ENCODE measurements at places on chromosomes 13 and 19. TPM values are rescaled to one million over a fixed set of nuclear protein-coding genes. Genes with fewer than 3 reads are reported as not detected.

POU2F2 gene
- total RNA-seq, result 0.45 TPM

ELANE gene
- total RNA-seq, result not detected

BICRA gene
- total RNA-seq, result 13.9 TPM

KIR2DL4 gene
- total RNA-seq, result not detected

IGSF23 gene
- 0.43 TPM for total RNA-seq

ZNF791 gene
- 5.1 TPM for total RNA-seq

TEAD2 gene
- 14.1 TPM for total RNA-seq

ZNF729 gene
- total RNA-seq, result not detected

TEX26 gene
- total RNA-seq, result not detected

ZNF681 gene
- not detected for total RNA-seq

CEACAM1 gene
- 3.8 TPM for total RNA-seq

KLK2 gene
- total RNA-seq, result not detected

OXGR1 gene
- total RNA-seq, result not detected

IRS2 gene
- total RNA-seq, result 55.6 TPM

CCDC70 gene
- total RNA-seq, result not detected

OVOL3 gene
- total RNA-seq, result 0.78 TPM

PRDX2 gene
- 0.87 TPM for total RNA-seq

ZNF571 gene
- total RNA-seq, result 1.6 TPM

ARL11 gene
- total RNA-seq, result not detected

SCGB2B2 gene
- not detected for total RNA-seq

GFY gene
- total RNA-seq, result 0.08 TPM

COX6B2 gene
- 1.0 TPM for total RNA-seq

VSIG10L gene
- total RNA-seq, result 11.0 TPM

CLC gene
- total RNA-seq, result not detected

LILRA6 gene
- not detected for total RNA-seq

MIA gene
- not detected for total RNA-seq

GPR18 gene
- not detected for total RNA-seq

SLC10A2 gene
- total RNA-seq, result not detected

EFNB2 gene
- 4.3 TPM for total RNA-seq

TMEM238 gene
- 10.0 TPM for total RNA-seq

PNMA8A gene
- total RNA-seq, result 9.3 TPM

GPR183 gene
- total RNA-seq, result not detected

ANGPTL8 gene
- not detected for total RNA-seq

CD177 gene
- 0.07 TPM for total RNA-seq

ZNF665 gene
- not detected for total RNA-seq

RASGRP4 gene
- not detected for total RNA-seq

SYNE4 gene
- total RNA-seq, result 0.28 TPM

ATP12A gene
- total RNA-seq, result not detected

OR4F17 gene
- not detected for total RNA-seq

KIR3DL1 gene
- not detected for total RNA-seq

SELENOW gene
- 170 TPM for total RNA-seq

SLITRK6 gene
- 0.10 TPM for total RNA-seq

KCNN1 gene
- total RNA-seq, result 0.53 TPM

LINGO3 gene
- total RNA-seq, result 0.07 TPM

TNFAIP8L1 gene
- total RNA-seq, result 3.7 TPM

TMEM86B gene
- total RNA-seq, result 3.1 TPM

ZNF208 gene
- total RNA-seq, result not detected

Measured in A549 treated with Mapracorat at 1 μM for 4 hours (cell line).